GM13977 (cell line): ENCODE measurements at places on chromosomes 5 and 9.

GRCh38 chr9:80964914-80965313 is 724.4 kb downstream of the TLE1 start:
- DNase-seq: no peak

DNA sequence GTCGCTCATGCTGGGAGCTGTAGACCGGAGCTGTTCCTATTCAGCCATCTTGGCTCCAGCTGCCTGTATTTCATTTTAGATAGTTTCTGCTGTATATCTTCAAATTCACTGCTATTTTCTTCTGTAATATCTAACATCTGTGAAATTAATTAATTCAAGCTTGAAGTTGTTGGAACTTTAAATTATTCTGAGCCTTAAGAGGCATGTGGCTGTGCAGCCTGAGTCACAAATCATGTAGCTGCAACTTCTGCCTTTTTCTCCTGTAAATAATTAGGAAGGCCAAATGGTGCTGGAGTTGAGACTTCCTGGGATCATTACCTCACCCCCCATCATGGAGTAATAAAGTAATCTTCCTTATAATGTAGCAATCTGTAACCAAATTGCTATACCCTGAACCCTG is 183.3 kb upstream of the PCSK5 start:
- no peak for DNase-seq

GRCh38 chr5:143228597-143229293 is 174.7 kb downstream of the NR3C1 start:
- DNase-seq: no peak

DNA sequence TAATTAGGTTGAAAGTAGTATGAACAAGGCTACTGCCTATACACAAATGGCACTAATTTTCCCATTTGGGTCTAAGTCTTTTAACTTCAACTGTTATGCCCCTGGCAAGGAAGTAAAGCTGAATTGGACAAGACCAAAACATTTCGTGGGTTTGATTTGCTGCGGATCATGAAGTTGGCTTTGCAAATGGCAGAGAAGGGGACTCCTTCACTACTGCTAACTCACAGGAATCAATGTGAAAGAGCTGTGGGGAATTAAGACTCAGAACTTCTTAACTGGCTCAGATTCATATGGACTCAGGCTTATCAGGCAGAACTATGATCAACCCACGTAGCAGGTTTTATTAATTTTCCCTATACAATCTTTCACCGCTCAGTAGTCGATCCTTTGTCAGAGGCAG is 73.8 kb upstream of the IFNE start:
- DNase-seq: no peak

- DNase-seq: no peak
Measured at GRCh38 chr9:69151506-69151905, 22.6 kb upstream of the TJP2 start.

- no peak for DNase-seq
Measured at GRCh38 chr5:65811885-65812284, 89.9 kb downstream of the NLN start.

DNA sequence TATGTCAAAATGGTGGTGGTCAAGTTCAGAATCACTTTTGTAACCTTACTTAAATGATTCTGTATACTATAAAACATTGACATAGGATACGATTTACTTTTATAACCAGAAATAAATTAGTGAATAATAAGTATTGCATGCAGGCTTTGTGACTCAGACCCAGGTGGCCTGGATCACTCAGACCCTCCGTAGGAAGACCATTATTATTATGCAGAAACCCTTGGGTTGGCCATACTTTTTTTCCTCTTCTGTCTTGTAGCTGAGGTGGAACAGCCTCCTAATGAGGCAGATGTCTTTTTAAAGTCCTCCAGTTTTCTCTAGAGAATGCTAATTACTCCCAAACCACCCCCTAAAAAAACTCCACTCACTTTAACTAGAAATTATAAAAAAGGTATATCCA is 121.9 kb downstream of the LPAR1 start:
- DNase-seq: no peak

DNA sequence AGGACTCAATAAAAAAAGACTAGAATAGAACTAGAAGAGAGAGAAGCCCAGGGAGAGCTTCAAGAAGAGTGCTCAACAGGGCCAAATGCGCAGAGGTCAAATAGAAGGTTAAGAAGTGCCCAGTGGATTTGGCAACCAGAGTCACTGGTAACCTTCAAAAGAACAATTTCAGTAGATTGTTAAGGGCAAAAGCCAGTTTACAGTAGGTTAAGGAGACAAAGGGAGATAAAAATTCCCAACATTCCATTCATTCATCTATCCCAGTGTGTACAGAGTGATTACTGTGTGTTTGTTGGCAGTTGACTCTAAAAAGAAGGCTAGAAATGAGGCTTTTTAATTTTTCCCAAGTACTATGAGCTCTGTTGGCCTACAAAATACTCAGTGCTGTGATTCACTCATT is 69.4 kb downstream of the RIGI start:
- no peak for DNase-seq

- DNase-seq: no peak
Measured at GRCh38 chr9:34572092-34572491, 17.4 kb downstream of the CNTFR start.

- DNase-seq: no peak
Measured at GRCh38 chr9:132942541-132943182, 1.8 kb downstream of the TSC1 start.

- no peak for DNase-seq
Measured at GRCh38 chr5:17470064-17470463, 28.0 kb upstream of the TAF11L2 start.

DNA sequence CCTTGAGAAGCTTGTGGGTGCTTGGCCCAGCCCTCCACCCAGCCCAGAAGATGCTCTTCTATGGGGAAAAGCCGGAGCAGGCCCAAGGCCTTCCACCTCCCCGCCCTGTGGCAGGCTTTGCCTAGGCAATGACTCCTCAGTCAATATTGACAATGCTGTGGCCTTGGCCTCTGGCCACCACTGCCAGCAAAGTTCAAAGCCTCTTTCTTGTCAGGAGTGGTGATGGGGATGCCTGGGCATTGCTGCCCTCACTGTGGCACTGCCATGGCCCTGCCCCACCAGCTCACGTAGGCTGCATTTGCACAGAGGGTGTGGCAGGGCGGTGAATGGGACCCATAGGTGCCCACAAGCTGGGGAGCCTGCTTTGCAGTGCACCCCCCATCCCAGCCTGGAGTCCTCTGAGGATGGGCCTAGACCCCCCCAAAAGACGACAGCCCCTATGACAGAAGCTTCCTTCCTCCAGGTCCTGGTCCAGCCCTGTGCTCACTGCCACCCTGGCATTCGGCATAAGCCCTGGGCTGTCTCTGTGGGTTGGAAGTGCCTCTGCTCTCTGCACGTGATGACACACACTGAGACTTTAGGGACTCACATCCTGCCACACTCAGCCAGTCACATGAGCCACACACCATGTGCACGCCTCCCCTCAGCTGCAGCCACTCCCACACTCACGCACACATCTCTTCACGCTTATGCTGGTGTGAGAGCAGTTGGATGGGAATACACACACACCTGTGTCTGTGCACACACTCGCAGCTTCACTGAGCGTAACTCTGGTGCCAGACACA is 31.1 kb downstream of the MORN5 start:
- DNase-seq: no peak

GRCh38 chr5:157758706-157759105 is 15.2 kb downstream of the LSM11 start:
- DNase-seq: no peak

DNA sequence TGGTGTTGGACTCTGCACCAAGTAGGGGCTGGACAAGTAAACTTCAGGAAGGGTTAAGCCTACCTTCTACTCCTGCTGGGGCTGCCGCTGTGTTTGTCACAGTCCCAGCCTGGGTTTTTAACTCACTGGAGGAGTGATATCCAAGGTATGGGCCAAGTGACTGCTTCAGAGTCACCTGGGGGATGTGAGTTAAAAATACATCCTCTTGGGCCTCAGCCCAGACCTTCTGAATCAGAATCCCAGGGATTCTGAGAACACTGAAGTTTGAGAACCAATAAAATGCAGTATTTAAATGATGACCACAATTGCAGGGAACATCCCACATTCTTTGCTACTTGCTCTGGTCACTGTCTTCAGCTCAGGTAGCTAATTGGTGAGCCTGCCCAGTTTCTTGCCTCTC is 95.1 kb upstream of the DNAH5 start:
- no peak for DNase-seq

GRCh38 chr9:19269582-19269981 is 39.1 kb downstream of the DENND4C start:
- DNase-seq: no peak

DNA sequence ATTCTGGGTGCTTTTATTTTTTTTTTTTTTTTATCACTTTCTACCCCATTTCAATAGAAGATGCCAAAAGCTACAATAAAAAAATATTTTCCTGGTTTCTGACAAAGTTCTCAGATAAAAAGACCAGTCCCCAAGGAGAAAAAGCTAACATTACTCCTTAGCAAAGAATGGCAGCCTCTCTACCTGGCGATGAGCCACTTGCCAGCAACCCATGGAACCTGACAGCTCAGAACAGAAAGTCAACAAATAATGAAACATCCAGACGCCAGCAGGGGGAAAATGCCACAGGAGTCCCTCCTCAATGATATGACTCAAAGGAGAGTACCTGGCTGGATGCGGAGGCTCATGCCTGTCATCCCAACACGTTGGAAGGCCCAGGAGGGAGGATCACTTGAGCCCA is 123.2 kb downstream of the MYO10 start:
- no peak for DNase-seq

GRCh38 chr9:37656936-37657335 is 6.2 kb downstream of the FRMPD1 start:
- DNase-seq: no peak
